Activated naive CD8-positive, alpha-beta T cell treated with anti-CD3 and anti-CD28 coated beads for 36 hours (primary cell): ENCODE measurements at places on chromosomes 1 and 21.

DNA sequence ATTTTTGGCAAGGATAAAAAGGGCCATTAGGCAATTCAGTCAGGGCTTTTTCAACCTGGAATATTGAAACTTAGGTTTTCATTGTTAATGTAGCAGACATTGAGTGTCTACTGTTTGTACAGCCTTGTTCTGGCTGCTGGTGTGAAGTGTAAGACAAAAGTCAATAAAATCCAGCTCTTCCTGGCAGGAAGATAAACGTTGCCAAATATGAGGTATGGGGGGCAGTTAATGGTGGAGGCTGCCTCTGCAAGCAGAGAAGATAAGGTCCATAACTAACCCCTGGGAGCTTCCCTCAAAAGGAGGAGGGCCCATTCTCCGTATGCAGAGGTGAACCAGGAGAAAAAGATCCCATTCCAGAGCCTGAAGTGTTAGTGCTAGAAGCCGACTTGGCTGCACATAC is 19.5 kb upstream of the SHE start:
- no peak for DNase-seq

- no peak for DNase-seq
These were observed 7.3 kb upstream of the CA6 start for GRCh38 chr1:8938232-8938999.

DNA sequence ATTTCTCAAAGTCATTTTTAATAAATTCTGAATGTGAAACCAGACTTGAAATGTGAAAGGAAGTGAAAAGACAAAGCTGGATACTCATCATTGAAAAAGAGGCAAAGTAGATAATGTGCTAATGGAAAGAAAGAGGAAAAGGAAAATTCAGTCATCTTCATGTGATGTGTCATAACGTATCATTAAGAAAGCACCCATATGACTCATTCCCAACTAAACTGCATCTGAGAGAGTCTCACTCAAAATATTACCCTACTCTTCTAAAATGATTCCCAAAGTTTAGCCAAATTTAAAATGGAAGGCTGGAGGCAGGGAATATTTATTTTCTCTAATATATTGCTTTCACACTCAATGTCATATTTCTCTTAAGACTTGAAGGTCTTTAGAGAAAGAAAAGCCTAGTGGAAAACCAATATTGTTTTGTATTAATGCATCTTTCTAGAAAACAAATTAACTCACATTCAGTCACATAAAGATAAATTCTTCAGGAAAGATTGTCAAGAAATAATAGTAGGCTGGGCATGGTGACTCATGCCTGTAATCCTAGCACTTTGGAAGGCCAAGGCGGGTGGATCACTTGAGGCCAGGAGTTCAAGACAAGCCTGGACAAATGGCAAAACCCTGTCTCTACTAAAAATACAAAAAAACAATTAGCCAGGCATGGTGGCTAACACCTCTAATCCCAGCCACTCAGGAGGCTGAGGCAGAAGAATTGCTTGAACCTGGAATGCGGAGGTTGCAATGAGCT is 129.9 kb downstream of the SLC30A10 start:
- DNase-seq, result no peak

DNA sequence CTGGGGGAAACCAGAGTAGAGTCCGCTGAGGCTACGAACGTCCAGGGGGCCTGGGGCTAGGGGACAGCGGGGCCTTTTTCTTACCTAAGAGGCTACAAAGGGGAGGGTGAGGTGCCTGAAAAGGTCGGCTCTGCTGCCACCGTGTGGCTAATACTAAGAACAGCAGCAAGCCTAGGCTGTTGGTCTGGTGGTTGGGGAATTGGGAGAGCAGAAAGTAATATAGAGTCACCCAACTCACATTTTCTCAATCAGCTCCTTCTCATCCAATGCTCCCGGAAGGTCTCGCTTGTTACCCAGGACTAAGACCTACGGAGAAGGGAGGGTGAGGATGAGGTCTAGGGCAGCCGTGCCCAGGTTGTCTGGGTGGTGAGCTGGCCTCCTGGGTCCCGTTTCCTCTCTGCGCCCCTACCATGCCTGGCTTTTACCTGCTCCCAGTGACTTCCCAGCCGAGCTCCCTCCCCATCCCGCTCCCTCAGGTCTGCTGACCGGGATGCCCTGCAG is 9.3 kb downstream of the ARL8A start:
- peak; percentile 39 for DNase-seq

DNA sequence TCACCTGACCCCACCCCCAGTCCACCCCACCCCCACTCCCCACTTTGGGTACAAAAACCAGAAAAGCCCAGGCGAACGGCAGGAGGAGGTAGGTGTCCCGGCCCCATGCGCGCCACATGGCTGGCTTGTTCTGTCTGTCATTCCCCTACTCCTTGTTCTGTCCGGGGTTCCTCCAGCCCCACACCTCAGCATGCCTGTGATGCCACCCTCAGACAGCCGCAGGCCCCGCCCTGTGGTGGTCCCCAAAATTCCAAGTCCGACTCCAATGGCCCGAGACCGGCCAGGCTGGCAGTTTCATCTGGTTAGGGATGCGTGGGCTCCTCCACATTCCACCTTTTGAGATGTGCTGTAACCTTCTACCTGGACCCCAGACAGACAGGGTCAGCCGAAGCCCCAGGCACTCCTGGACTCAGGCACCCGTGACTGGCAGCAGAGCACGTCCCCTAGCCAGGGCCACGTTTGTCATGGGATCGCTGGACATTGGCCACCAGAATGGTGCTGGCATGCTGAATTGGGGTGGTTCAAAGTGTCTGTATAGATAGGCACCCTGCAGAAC is 94.4 kb downstream of the WDR4 start:
- no peak for DNase-seq

GRCh38 chr1:227391211-227391610 is 72.9 kb upstream of the CDC42BPA start:
- DNase-seq, result no peak

DNA sequence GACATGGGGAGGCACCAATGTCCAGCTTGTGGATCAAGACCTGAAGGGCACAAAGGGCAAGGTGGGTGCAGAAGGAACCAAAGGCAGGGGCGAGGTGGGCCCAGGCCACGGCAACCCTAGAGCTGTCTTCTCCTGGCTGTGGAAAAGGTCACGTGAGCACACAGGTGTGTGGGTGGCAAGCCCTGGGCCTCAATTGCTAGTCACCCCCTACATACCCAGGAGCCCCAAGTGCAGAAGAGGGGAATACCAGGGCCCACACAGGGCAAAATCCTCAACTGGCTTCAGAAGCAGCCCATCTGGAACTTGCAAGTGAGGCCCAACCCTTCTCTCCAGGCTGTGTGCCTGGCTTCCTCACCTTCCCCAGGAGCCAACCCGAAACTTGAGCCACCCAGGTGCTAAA is 25.6 kb downstream of the ZBTB17 start:
- peak; percentile 71 for DNase-seq

DNA sequence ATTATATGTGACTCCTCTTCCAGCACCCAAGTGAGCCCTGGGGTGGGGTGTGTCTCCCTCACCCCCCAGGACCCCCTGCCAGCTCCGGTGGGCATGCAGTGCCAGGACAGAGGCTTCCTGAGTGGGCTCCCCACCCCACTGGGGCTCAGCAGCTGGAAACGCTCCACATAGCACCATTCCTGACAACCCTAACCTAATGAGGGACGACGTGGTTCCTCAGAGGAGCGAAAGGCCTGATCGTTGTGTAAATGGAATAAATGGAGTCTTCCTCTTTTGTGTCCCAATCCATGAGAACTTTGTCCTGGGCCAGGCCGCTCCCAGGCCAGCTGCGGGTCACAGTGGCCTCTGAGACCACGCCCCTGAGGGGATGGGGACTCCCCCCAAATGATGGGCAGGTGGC is 1.8 kb upstream of the TSPEAR start:
- DNase-seq, result no peak

- DNase-seq, result no peak
These were observed 129.2 kb downstream of the PTPN14 start for GRCh38 chr1:214422137-214422671.

DNA sequence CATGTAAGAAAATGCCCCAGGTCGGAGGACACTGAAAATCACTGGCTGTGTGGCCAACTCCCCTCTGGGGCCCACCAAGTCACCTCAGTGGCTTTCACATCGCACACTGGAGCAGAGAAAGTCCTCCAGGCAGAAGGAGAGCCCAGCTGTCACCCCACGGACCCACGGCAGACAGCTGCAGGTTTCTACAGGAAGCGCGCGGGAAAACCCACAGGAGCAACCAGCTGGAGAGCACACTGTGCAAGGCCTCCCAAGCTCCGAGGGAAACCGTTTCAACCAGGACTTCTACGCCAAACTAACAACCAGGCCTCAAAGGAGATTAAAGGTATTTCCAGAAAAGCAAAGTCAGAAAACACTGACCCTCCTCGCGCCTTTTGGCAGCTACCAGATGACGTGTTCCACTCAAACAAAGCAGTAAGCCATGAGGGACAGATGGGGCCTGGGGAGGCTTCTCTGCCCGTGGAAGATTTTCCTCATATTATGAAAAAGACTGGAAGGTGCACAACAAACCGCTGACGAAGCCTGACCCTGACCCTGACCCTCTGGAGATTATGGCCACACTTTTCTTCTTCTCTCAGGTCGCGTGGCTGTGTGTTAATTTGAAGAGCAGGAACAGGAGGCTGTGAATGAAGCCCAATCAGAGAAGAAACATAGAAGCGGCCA is 21.0 kb downstream of the WDR4 start:
- no peak for DNase-seq

DNA sequence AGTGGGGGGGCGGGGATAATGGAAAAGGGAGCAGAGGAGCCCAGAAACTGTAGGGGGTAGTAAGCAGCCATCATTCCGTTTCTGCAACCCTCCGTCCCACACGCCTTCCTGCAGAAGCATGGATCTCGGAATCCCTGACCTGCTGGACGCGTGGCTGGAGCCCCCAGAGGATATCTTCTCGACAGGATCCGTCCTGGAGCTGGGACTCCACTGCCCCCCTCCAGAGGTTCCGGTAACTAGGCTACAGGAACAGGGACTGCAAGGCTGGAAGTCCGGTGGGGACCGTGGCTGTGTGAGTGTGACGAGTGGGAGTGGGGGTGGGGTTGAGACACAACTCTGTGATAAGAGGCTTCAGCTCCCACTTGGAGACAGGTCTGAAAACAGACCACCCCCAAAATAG is 706 bp downstream of the CREB3L4 start:
- no peak for DNase-seq

DNA sequence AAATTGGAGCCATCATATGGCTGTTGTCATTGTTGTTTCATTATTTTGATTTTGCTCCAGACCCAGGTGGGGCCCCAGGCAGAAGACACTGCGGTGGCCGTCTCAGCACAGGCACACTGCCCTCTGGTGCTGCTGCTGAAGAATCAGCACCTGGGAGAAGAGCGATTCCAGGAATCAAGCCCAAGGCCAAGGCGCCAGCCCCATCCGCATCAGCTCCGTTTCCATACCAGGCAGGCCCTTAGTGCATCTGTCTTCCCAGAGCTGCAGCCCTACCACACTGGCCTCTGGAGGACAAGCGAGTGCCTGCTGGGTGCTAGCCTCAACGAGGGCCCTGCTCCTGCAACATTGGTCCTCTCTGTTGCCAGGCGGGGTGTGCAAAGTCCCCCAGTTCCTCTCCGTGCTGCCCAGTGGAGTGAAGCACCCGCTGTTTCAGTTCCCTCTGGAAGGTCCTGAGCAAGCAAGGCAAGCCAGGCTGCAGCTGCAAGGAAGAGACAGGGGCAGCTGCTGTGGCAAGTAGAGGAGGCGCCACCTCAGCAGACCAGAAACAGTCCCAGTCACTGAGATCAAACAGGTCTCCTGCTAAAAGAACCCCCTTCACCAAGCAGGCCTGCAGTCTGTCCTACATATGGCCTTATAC is 5.2 kb downstream of the GRIK3 start:
- no peak for DNase-seq

GRCh38 chr1:66576645-66577044 is 42.7 kb downstream of the SGIP1 start:
- no peak for DNase-seq

GRCh38 chr21:24131056-24131455 is 1476.2 kb downstream of the MRPL39 start:
- DNase-seq, result no peak

DNA sequence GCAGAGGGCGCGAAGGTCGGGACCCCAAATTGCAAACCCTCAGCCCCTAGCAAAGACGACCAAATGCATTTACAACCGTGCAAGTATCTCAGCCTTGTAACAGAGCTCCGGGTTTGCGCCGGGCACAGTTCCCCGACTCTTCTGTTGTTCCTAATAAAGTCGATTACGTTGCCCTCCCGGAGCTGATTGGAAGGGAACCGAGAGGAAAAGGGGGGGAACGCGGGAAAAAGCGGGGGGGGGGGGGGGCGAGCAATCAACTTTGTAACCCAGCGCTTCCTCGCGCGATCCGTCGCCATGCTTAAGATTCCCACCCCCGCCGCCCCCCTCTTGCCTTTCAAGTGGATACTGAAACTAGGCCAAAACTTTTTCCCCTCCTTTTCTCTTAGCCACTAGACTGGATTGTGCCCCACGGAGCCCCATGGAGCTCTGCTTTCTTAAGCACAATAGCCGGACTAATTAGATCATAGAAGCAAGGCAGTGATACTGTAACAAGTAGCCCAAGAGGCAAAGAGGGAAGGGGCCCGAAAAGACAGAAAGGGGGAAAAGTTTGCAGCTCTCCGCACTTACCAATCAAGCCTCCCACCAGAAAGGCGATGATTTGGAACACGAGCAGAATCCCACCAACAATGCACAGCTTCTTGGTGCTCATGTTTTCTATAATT is 565 bp downstream of the WLS start:
- DNase-seq, result no peak

DNA sequence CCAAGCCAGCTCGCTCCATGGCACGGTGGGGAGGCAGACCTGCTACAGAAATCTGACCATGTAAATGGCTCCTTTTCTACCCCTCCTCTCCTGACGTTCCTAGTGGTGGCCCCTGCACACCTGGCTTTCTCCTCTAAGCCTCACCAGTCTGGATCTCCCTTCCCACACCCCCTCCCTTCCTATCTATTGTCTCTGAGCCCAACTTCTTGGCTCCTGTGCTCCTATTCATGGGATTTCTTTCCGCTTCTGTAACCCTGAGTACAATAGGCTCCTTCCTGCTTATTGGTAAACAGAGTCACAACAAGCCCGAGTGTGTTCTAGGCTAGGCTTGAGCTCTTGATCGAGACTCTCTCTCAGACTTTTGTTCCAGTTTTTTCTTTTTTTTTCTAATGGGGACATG is 17.6 kb downstream of the OPTC start:
- no peak for DNase-seq

DNA sequence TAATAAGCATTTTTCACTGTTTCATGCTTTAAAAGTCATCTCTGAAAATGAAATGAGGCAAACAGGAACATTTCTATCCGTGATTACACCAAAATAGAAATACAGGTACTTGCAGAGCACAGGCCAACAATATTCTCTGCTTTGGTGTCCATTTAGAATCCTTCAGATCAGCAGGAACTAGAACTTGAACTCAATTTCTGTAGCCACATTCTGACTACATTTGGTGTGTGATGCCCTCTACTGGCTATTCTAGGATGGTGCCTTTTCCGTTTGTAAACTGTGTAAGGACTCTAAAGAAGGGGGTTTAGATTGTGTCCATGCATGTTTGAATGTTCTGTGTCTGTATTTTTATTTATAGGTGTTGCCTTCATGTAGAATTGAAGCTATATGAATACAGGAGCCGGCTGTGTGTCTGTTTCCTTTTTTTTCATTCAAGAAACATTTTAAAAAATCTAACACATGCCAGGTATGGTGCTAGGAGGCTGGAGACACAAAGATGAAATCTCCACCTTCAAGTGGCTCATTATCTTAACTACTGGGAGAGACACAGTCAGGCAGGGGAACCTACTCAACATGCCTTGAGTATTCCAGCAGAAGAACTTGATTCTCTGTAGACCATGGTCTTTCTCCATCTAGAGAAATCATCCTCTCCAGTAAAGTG is 7.6 kb upstream of the ZNF326 start:
- peak; percentile 36 for DNase-seq
